Stimulated activated CD8-positive, alpha-beta memory T cell treated with anti-CD3 and anti-CD28 coated beads, Interleukin-4, amount 100 ng/mL, for 48 hours (primary cell): ENCODE measurements at places on chromosomes 3 and 15.
A peak's percentile ranks its signal among the peaks of the same experiment; 100 is the strongest.

DNA sequence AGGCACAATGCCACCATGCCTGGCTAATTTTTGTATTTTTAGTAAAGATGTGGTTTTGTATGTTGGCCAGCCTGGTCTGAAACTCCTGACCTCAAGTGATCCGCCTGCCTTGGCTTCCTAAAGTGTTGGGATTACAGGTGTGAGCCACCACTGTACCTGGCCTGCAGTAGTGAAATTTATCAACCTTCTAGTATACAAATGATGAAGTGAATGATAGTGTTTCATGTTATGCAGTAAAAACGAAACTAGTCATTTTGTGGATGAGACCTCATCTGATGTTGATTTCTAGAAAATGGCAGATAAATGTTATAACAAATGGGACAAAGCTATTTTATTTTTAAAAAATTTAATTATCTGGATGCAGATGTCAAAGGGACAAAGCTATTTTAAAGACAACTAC lies 32.9 kb downstream of the NXPE3 start:
- DNase-seq = no peak

DNA sequence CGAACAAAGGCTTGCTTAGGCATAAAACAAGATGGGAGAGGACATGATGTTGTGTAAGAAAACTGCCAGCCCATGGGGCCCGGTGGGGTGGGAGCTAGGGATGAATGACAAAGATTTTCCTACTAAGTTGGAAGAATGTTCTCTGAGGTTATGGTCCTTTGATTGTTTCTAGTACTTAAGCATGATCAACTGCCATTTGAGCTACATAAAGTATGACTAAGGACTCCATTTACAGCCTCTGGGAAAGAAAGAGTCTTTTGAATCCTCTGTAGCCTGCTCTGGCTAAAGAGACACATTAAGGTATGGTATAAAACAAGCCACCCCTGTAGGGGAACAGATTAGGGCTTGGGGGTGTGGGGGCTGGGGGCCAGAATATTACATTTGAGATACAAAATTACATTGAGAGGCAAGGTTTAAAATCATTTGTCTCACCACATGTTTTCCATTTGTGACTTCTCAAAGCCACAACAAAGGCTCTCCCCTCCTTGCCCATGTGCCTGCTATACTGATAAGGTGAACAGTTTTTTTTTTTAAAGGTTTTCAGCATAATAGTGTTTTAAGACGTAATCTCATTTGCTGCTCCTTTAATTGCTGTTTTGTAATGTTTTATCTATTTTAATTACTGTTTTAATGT lies 323.4 kb downstream of the CHST2 start:
- DNase-seq = no peak

DNA sequence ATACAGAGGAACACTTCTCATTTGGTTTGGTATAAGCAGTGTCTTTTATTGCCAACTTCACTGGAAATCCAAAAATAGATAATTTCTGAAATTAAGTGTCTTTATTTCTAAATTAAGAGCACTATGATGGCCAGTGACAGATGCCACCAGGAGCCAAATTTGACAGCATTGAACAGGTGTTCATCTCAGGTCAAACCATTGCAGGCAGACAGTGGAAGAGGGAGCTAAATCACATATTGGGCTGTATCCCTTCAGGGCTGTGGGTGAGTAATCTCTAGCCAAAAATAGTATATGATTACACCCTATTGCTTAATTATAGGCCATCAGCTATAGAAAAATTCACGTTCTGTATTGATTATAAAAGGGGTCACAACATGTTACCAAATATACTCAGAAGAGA lies 457.7 kb downstream of the NAALADL2 start:
- no peak for DNase-seq

DNA sequence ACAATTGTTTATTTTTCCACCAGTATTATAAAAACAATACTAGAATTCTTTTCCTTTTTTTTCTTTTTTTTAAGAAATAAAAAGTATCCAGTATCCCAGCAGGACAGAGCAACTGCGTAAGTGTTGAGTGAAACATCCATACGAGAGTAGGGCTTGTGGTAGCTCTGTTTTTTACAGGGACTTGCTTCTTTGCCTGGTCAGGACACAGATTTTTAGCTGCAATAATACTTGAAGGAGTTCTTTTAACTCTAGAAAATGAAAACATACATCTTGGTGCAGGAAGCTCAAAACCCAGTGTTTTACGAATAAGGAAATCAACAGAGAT lies 297.7 kb upstream of the NR2E3 start:
- DNase-seq = no peak

DNA sequence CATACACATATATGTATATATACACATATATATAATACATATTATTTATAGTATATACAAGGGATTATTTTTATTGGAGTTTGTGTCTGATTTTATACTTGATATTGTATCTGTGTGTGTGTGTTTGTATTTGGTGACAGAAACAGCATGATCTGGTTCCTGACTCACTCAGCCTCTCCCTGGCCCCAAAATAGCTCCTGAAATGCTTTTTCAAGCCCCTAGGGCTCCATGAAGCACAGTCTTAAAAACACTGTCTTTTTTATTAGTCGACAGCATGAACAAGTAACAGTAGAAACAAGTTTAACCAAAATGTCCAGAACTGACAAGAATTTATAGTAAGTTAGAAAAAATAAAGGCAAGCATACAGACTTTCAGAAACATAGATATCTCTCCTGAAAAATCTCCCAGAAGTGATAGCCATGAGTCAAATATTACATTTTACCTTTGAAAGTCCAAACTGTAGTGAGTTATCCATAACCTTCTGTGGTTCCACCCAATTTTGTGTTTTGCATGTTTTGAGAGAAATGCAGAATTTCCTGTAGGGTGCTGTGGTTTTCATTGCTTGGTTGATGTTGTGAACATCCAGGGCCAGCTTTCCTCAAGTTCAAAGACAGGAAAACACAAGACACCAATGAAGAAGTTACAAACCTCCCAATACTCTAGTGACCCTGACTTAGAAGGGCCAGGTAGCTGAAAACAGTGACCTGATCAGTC lies 98.5 kb upstream of the CCDC80 start:
- no peak for DNase-seq

DNA sequence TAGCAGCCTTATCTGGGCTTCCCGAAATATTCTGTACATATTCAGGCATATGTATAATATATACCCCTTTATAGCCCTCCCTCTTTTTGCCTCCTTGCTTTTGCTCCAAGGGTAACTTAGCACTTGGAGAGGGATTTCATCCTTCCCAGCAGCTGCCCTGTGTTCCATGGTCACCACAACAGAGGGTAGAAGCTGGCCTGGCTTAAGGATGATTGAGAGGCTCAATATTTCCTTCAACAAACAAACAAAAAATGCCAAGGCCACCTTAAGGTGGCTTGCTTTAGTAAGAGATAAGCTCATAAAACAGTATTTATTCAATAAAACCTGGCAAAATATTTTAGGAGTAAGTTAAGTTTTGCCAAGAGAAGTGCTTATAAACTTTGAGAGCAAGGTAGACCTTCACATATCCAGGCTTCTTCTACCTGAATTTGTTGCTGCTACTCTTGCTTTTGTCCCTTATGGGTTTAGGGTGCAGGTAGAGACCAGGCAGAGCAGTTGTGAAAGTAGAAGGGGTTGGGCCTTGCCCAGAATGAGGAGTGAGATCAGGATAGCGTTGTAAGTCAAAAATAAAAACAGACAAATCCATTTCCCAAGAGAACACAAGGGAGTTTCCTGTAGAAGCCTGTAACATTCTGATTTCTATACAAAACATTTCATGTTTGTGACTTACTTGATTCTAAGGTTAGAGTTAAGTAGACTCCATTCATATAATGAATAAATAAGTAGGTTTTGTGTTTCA lies 52.7 kb upstream of the ATOSA start:
- DNase-seq = no peak

DNA sequence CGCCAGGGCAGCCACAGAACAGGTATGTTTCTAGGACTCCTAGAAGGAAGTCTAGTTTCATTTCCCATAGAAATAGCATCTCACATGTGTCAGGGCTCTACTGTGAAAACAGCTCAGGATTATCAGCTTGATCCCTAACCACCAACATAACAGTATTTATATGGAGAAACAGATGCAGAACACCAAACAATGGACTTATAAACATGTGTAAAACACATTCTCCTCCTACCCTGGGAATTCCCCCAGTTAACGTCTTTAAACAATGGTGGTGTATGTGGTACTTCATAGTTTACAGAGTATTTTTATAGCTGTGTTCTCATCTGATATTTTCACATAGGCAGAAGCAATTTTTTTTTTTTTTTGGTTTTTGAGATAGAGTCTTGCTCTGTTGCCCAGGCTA lies 9.7 kb downstream of the TNFSF10 start:
- DNase-seq = no peak

GRCh38 chr15:25770031-25770430 lies 93.1 kb downstream of the ATP10A start:
- DNase-seq = no peak

- DNase-seq = no peak
Measured at GRCh38 chr3:82587174-82587573, 825.7 kb upstream of the GBE1 start.

- peak; percentile 34 for DNase-seq
Measured at GRCh38 chr3:72018343-72018984, 233.5 kb upstream of the PROK2 start.

DNA sequence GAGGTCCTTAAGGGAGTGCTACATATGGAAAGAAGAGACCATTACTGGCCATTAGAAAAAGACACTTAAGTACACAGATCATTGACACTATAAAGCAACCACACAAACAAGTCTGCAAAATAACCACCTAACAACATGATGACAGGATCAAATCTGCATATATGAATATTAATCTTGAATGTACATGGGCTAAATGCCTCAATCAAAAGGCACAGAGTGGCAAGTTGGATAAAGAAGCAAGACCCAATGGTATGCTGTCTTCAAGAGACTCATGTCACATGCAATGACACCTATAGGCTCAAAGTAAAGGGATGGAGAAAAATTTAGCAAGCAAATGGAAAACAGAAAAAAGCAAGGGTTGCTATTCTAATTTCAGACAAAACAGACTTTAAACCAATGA lies 28.4 kb upstream of the CCNL1 start:
- DNase-seq = no peak

DNA sequence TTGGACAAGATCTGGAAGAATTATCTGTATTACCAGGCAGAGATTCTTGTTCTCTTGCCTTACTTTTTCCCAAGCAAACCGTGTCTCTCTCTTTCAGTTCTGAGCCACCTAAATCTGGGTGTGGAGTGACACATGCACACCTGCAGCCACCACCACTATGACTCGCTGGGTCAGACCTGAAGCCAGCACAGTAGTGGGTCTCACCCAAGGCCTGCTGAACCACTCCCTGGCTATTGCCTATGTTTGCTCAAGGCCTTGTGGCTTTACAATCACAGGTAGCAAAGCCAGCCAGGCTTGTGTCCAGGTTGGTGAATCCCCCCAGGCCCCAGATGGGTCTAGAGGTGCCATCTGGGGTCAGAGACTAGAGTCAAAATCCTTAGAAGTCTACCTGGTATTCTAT lies 28.7 kb upstream of the COPB2 start:
- no peak for DNase-seq
